Panc1 (cell line): ENCODE measurements at places on chromosomes 11 and 22. TPM values are rescaled to one million over a fixed set of nuclear protein-coding genes. Genes with fewer than 3 reads are reported as not detected.

KDM4F gene
- not detected for total RNA-seq

CYP2R1 gene
- total RNA-seq, result 11.2 TPM

CRYBB2 gene
- total RNA-seq, result 0.39 TPM

OPCML gene
- total RNA-seq, result not detected

ANGPTL5 gene
- total RNA-seq, result not detected

LAYN gene
- total RNA-seq, result 3.6 TPM

CDPF1 gene
- 11.2 TPM for total RNA-seq

TTC36 gene
- 1.2 TPM for total RNA-seq

PGA4 gene
- total RNA-seq, result not detected

MMP12 gene
- total RNA-seq, result not detected

CALCA gene
- total RNA-seq, result not detected

KRTAP5-9 gene
- not detected for total RNA-seq

B3GAT1 gene
- total RNA-seq, result 0.10 TPM

CSF2RB gene
- total RNA-seq, result not detected

SBF2 gene
- 65.0 TPM for total RNA-seq
